ENCODE measurements at places on chromosomes 2 and 18. TPM values are rescaled to one million over a fixed set of nuclear protein-coding genes. Genes with fewer than 3 reads are reported as not detected.

SLC4A3 gene
- not detected for total RNA-seq

CTAGE1 gene
- total RNA-seq = not detected

NOL4 gene
- not detected for total RNA-seq

DNA sequence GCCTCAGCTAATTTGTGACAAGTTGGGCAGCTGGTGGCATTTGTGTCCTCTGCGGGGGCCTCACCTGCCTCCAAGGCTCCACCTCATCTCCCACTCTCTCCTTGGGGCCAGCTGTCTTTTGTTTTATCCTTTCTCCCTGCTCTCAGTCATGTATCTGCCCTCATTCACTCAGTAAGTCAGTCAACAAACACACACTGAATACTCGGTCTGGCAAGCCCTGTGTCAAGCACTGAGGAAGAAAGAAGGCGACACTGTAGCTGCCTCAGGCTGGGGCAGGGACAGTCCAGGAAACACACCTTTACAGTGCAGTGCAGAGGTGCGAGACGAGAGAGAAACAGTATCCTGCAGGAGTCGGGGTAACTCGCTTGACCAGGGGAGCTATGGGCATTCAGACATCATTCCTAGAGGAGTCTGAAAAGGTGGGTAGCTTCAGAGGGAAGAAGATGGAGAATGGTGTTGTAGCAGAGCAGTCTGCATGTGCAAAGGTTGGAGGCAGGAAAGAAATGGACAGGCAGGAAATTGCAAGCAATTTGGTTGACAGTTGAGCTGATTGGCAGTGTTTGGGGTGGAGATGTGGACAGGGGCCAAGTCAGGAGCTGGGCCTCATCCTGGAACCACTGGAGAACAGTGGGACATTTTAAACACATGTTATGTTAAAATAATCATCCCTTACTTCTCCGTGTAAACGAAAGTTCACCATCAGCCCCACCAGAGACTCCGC lies 34.9 kb downstream of the SCTR start:
- H3K27ac ChIP-seq = no peak overlapping the region
- H3K4me1 ChIP-seq = no peaks in the 10 kb centered on the region
- H3K36me3 ChIP-seq = no peaks in the 10 kb centered on the region

DNA sequence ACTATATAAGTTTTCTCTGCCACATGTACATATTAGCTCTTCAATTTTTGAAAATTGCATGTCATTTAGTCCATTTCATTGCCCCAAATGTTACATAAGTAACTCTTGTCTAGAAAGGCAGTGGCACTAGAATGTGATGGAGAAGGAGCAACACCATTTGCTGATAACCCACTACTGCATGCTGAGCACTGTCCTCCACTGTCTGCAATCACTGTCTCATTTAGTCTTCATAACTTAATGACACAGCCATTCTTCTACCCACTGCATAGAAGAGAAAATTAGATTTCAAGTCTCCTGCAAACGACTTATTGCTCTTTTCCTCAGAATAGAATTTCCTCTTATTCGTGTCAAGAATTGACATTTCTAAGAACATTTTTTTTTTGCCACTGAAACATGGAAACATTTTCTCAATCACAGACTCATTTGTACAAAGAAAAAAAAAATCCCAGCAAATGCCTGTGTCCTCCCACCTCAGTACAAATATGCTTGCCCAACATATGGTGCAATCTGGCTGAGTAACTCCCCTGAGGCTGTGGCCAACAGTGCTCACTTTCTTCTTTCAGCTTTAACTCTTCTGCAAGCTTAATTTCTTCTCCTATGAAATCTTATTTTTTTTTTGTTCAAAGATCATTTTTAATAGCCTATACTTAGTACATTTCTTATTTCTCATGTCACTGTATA lies 768.6 kb upstream of the HS6ST1 start:
- no peaks in the 10 kb centered on the region for H3K36me3 ChIP-seq
- DNase-seq = no peak
- H3K4me1 ChIP-seq = no peaks in the 10 kb centered on the region
- H3K4me3 ChIP-seq = no peak overlapping the region
- H3K27me3 ChIP-seq = no peaks in the 10 kb centered on the region
- no peak overlapping the region for H3K27ac ChIP-seq

DNA sequence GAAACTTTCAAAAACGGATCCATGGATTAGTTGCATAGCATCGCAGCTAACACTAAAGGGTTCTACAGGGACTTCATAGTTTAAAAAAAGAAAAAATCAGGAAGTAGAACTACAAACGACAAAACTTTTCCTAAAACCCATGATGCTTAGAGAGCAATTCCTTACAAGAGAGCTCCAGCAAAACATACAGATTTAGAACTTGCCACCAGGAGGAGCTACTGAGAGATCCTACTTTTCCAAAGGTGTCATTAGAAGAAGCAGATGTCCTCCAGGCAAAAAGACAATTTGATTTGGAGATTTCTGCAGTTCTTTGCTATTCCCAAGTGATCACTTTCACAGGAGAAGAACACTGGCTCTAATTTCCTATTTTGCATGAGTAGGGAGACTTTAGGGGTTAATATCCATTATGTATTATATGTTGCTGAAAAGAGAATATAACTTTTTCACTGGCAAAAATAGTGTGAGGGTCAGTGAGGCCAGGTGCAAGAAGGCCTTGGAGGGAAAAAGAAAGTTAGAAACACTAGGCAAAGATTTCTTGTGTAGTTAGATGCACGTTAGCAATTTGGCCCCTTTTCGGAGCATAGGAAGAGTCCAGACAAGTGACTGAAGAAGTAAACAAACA lies 436.2 kb downstream of the SUCLG1 start:
- H3K27me3 ChIP-seq = no peaks in the 10 kb centered on the region
- no peak for DNase-seq
- H3K4me3 ChIP-seq = no peak overlapping the region

All from activated B cell treated with CpG ODN at 0.5 μM for 24 hours (primary cell).